ENCODE measurements at places on chromosomes 1 and 21.

- DNase-seq = no peak
Observed at GRCh38 chr1:96538111-96538641, 183.4 kb upstream of the PTBP2 start.

- DNase-seq = no peak
Observed at GRCh38 chr1:201845331-201846083, 16.6 kb downstream of the IPO9 start.

- DNase-seq = no peak
Observed at GRCh38 chr1:109815809-109816174, 52.1 kb upstream of the EPS8L3 start.

DNA sequence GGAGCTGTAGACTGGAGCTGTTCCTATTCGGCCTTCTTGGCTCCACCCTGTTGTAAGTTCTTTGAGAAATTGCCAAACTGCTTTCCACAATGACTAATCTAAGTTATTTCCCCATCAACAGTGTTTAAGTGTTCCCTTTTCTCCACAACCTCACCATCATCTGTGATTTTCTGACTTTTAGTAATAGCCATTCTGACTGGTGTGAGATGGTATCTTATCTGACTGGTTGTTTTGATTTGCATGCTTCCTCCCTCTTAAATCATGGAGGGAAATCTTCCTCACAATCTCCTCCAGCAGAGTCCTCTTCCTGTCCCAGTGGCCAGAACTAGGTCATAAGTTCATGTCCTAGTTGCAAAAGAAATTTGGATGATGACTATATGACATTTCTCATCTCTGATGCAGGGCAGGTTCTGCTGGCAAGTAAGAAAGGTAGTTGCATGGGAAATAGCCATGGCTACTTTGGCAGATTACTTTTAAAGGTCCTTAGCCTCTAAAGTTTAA lies 294.0 kb downstream of the LRRC40 start:
- DNase-seq = no peak

DNA sequence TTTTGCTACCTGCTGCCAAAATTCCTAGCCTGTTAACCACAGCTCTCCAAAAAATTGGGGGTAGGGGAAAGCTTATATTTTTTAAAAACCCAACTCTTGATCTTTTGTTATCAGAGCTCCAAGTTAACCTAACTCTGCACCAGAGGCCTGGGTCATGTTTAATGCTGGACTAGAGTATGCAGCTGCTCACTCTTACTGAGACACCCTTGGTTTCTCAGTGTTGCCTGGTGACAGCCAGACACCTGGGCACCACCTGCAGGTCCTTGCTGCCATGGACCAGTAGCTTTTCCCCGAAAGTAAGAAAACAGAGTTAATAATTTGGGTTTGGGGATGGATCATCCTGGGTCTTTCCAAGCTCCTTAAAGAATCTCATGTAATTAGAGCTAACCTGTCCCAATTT lies 30.1 kb downstream of the KCNJ6 start:
- DNase-seq = no peak

GRCh38 chr1:154975409-154976059 lies 1.1 kb downstream of the CKS1B start:
- no peak for DNase-seq

- DNase-seq = no peak
Observed at GRCh38 chr1:241391926-241392710, 35.1 kb upstream of the RGS7 start.

- DNase-seq = no peak
Observed at GRCh38 chr1:245585252-245585959, 430.6 kb downstream of the KIF26B start.

DNA sequence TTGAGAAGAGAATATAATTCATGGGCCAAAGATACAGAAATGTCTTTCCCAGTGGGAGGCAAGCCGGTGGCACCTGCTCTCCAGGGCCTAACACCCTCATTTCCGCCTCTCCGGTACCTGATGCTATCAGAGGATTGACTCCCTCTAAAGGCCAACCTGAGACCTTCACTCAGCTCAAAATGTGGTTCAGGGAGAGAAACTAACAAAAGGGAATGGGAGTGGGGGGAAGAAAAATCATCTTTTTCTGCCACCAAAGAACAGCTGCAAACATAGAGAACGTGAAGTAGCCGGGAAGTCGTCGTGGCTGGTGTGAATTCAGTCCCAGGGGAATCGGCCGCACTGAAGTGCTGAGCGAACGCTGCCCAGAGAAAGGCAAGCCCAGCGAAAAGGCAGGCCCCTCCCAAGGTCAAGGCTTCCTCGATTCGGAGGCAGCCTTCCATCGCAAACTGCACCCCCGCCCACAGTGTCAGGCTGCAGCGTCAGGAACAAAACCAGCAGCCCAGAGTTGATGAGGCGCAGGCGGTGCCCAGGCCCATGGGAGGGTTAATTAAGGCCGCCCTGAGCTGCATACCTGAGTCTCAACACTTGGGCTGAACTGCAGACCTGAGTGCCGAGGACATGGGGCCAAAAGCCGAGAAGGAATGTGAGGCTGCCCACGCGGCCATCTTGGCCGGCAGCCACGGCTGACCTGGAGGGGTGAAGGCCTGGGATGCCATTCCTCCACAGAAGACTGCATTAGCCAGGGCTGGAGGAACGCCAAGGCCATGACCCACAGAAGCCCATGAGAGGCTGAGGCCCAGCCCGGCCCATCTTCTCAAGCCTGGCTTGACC lies 160.2 kb downstream of the PSMG1 start:
- DNase-seq = no peak

- no peak for DNase-seq
Observed at GRCh38 chr1:199041173-199041914, 402.5 kb downstream of the PTPRC start.

DNA sequence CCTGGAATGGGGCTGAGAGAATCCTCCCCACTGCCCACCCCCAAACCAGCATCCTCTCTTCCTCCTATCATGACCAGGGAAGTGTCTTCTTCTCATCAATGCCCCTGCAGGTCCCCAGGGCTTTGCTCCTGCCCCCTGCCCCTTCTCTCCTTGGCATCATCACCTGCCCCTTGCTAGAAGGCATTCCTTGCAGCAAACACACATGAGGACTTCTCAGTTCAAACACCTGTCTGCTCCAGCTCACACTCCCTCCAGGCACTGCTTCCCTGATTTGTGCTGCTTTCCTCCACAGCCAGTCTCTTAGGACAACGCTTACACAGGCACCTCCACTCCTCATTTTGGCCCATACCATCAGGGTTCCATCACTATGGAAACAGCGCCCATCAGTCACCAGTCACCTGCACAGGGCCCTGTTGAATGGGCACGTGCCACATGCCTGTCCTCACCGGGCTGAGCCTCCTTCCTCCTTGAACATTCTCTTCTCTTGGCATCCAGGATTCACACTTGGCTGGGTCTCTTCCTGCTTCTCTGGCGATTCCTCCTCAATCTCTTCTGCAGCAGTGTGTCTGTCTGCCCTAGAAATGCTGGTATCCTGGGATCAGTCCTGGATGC lies 81.9 kb upstream of the EDN2 start:
- no peak for DNase-seq

DNA sequence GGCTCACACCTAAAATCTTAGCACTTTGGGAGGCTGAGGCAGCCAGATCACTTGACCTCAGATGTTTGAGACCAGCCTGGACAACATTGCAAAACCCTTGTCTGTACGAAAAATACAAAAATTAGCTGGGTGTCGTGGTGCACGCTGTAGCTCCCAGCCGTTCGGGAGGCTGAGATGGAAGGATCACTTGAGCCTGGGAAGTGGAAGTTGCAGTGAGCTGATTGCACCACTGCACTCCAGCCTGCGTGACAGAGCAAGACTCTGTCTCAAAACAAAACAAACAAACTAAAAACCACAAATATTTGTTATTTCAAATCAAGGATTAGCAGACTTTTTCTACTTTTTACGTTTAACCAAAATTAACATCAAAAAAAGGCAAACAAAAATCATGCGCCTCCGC lies 31.3 kb downstream of the INKA2 start:
- no peak for DNase-seq

DNA sequence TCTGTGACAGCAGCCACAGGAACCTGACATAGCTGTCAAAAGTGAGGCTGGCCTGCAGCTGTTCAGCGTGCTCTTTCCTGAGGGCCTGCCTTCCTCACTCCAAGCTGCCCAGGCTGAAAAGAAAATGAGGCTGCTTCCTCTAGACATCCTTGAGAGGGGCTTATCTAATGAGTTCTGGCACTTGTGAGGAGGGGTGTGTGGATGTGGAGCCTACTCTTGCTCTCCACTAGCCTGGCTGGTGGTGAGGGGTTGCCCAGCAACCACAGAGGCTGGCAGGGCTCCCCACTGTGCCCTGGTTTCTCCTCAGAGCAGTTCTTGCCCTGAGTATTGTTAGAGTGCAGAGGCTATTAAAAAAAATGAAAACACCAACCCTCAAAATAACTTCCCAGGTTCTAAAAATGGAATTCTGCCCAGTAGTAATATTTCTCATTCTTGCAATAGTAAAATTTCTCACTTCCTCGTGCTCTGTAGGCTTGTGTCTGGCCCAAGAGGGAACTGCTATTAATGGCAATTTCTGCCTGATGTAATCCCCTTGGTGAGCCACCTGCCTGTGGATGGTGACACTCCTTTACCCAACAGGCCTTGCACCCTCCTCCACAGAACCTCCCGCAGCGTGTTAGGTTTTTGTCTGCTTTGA lies 52.6 kb upstream of the EPS8L3 start:
- no peak for DNase-seq

- DNase-seq = no peak
Observed at GRCh38 chr1:168396508-168396907, 115.8 kb downstream of the TBX19 start.

- DNase-seq = no peak
Observed at GRCh38 chr1:178964469-178965330, 61.0 kb upstream of the FAM20B start.

DNA sequence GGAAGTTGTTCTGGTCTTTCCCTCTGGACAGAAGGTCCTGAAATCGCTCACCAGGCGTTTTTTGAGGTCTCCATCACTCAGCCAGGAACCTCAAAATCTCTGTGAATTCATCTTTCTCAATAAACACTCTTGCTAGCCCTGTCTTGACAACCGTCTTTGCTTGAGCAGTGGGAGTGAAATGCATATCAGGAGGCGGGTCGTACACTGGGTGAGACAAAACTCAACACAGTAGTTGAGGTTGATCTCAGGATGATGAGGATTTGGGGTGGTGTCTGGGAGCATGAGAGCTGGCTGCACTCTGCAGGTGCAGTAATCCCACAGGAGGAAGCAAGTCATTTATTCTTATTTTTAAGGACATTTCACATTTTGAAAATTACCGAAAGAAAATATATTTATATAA lies 1.9 kb downstream of the GPR25 start:
- no peak for DNase-seq

DNA sequence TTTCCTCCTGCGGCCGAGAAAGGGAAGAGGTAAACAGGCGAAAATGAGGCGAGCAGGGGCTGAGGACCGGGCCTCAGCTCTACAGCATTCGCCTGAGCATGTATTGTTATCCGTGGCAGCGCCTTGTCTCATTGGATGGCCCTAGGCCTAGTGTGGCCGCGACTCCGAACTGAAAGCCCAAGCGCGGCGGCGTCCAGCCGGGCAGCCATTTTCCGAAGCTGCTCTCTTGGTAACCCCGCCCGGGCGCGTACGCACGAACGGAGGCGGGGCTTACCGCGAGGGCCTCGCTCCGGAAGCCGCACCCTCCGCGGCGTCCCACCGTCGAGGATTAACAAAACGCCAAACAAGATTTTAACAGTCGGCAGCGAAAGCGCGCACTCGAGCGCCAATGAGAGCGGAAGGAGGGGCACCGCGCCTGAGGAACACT lies 797 bp upstream of the USP1 start:
- DNase-seq = no peak

GRCh38 chr1:52926864-52927211 lies 238 bp upstream of the SCP2 start:
- no peak for DNase-seq

GRCh38 chr1:28190996-28191645 lies 14.6 kb upstream of the PTAFR start:
- no peak for DNase-seq

GRCh38 chr1:34212673-34213072 lies 36.0 kb downstream of the C1orf94 start:
- DNase-seq = no peak

- DNase-seq = no peak
Observed at GRCh38 chr21:28458446-28458845, 534.2 kb downstream of the LTN1 start.

GRCh38 chr21:25456672-25457071 lies 150.6 kb downstream of the MRPL39 start:
- DNase-seq = no peak

GRCh38 chr21:16533692-16534407 lies 804.1 kb downstream of the USP25 start:
- no peak for DNase-seq

- no peak for DNase-seq
Observed at GRCh38 chr1:26856604-26857469, 6.1 kb upstream of the SFN start.

- DNase-seq = no peak
Observed at GRCh38 chr1:18557621-18558465, 72.8 kb upstream of the PAX7 start.

GRCh38 chr1:84692391-84692790 lies 2.1 kb upstream of the SSX2IP start:
- DNase-seq = no peak

- no peak for DNase-seq
Observed at GRCh38 chr1:55275941-55276341, 60.8 kb upstream of the USP24 start.

DNA sequence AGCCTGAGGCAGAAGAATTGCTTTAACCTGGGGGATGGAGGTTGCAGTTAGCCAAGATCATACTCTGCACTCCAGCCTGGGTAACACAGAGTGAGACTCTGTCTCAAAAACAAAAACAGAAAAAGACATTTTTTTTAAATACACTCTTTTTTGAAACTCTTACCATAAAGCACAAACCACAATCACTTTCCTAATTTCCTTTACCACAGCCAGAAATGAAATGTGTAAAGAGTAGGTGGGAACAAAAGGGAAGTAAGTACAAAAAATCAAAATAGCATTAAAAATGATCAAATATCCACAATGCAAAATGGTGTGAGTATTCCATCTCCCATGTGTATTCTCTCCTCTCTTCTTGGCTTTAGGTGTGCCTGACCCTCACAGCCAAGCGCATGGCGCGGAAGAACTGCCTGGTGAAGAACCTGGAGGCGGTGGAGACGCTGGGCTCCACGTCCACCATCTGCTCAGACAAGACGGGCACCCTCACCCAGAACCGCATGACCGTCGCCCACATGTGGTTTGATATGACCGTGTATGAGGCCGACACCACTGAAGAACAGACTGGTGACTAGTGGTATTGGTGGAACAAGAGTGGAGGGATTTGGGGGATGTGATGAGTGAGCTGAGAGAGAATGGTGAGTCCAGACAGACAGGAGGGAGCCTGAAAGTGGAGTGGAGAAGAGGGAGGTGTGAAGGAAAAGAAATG lies 14.9 kb downstream of the ATP1A4 start:
- no peak for DNase-seq

DNA sequence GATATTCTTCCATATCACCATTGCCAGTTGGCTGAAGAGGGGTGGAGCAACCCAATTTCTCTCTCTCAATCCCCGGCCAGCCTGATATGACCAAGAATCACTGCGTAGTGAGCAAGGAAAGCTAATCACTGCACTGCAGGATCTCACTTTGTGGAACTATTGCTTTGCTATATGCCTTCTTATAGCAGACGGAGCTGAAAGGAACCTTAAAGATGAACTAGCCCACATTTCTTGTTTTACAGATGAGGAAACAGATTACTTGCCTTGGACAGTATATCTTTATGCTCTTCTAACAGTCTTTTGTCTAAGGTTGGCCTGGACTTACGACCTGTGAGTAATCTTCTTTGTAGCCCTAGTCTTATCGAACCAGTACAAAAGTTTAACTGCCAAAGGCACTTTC lies 7.6 kb downstream of the APOBEC4 start:
- DNase-seq = no peak

GRCh38 chr1:160284220-160284781 lies 632 bp downstream of the PEX19 start:
- DNase-seq = no peak

- no peak for DNase-seq
Observed at GRCh38 chr1:115164484-115164883, 75.2 kb upstream of the TSPAN2 start.

Data from NCI-H1930 (cell line).